ENCODE measurements at places on chromosomes 12 and 14.

- no peak for DNase-seq
These were observed 42.4 kb downstream of the TRIP11 start for GRCh38 chr14:91997492-91997891.

- DNase-seq: no peak
These were observed 29.5 kb downstream of the HELB start for GRCh38 chr12:66331814-66332213.

- no peak for DNase-seq
These were observed 168.1 kb upstream of the DAAM1 start for GRCh38 chr14:59020382-59020781.

DNA sequence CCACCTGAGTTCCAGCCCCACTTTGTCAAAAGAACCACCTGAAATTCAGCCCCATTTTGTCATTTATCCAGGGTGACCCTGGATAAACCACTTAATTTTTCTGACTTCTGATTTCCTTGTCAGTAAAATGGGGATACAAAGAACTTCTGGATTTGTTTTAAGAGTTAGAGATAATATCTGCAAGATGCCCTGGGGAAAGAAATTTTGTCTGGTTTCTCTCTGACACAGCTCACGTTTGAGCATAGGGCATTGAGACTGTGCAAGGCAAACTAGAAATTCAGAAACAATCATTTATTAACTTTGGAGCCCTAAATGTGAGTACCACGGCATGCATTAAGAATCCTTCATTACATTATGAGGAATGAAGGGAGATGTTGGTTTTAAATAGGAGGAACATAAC is 37.2 kb downstream of the TMTC2 start:
- DNase-seq: no peak

- DNase-seq: no peak
These were observed 466.9 kb upstream of the STXBP6 start for GRCh38 chr14:25516838-25517237.

DNA sequence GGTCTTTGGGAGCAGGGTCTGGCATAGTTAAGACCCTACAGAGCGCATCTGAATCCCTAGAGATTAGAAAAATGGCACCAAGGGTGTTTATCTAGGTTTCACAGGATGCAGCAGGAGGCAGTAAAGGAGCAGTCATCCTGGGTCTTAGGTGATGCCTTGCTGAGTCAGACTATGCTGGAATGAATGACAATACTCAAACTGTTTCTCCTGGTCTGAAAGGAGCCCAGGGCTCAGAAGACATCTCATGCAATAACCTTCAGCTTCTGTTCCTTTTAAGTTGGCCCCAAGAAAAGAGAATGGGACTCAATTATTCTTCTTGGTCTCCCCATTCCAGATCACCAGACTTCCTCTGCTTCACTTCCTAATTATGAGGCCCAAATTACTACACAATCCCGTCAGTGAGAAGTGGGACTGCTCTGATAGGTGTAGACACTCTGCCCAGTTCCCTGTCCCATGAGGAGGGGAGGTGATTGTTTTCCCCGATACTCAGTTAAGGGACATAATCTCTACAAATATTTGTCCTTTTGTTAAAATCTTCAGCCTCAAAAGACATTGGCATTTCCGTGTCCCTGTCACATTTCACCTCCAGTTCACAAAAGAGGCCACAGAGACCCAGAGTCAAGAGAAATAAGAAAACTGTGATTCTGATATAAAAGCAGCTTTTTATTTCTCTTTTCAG is 14.8 kb upstream of the APOF start:
- DNase-seq: no peak

DNA sequence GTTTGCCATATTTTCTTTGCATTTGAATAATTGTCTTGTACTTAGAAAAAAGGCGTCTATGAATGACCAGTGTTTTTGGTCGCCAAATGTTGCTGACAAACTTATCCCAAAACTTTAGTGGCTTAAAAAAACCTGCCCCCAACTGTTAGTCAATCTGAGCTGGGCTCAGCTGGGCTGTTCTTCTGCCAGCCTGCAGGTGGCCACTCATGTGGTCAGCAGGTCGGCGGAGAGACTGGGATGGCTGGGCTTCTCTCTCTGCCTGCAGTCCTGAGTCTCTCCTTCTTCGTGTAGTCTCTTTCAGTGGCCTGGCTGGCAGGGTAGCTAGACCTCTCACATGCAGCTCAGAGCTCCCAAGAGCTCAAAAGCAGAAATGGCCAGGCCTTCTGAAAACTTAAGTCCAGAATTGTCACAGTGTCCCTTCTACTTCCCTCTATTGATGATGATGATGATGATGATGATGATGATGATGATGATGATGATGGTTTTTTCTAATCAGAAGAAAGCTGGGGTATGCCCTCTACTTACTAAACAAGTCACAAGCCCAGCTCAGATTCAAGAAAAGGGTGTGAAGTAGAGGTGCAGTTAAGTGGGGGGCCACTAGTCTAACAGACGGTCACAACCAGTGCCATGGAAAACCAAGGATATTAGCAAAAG is 87.9 kb downstream of the PTPN11 start:
- no peak for DNase-seq

DNA sequence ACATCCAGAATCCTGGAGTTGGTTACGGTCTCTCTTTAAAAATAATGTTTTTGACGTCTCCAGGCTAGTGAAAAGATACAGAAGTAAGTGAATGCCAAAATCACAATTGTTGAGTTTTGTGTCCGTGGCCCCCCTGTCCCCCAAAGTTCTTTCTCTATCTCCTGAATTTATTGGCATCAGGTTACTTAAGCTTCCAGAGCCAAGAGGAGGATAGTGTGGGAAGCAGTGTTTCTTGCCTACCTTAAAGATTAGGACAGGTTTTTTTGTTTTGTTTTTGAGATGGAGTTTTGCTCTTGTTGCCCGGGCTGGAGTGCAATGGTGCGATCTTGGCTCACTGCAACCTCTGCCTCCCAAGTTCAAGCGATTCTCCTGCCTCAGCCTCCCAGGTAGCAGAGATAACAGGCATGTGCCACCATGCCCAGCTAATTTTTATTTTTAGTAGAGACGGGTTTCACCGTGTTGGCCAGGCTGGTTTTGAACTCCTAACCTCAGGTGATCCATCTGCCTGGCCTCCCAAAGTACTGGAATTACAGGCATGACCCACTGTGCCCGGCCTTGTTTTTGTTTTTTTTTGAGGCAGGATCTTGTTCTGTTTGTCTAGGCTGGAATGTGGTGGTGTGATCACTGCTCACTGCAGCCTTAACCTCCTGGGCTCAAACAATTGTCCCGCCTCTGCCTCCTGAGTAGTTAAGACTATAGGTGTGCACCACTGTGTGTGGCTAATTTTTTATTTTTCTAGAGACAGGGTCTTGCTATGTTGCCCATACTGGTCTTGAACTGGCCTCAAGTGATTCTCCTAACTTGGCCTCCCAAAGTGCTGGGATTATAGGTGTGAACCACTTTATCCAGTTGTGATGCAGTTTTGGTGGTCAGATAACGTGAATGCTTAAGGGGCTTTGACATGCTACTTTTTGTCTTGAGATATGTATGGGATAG is 5.4 kb downstream of the SRSF5 start:
- DNase-seq: no peak

GRCh38 chr12:6532051-6532926 is 2.0 kb upstream of the GAPDH start:
- DNase-seq: peak; percentile 86

DNA sequence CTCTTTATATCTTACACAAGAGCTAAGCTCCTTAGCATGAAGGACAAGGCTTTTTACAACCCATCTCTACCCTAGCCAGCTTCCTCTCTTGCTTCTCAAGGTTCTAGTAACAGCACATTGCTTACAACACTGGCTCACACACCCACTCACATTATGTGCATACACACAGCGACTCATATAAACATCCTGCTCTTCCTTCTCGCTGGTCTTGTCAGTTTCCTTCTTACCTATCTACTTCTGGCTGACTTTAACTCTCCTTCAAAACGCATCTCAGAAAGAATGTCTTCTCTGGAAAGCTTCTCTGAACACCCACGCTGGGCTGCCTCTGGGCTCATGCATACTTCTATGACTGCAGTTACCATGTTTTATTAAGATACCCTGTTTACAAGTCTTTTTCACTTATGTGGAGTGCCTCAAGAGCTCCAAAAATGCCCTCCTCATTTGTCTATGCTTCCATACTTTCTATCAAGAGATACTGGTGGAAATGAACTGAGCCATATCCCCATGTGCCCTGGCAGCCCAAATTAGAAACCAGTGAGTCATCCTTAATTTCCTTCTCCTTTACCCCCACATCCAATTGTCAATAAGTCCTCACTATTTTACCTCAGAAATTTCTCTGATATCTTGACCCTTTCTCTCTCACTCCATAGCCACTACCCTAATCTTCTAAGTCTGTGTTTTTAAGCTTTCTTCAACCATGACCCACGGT is 126.9 kb upstream of the KRAS start:
- DNase-seq: no peak

DNA sequence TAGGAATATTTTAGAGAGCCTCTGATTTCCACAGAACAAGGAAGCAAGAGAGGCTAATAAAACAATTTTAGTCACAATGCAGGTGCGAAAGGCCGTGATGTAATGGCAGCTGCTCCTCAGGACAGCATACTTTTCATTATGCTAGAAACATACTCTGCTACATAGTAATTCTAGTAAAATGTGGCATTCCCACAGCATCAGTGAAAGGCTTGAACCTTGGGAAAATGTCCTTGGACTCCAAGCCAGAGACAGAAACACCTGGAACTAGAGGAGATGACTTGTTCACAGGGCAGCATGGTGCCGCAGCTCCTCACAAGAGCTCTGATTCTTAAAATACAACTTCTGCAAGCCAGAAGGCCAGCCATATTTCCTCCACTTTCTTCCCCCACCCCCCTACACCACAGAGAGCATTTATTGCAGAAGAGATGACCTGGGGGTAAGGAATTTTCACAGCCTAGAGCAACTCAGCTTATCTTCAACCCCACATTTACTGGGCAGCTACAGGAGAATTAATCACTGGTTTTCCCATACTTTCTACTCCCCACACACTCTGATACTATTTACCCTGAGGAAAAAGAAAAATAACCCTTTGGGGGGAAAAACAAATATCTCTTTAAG is 15.8 kb downstream of the ABCC9 start:
- DNase-seq: no peak

DNA sequence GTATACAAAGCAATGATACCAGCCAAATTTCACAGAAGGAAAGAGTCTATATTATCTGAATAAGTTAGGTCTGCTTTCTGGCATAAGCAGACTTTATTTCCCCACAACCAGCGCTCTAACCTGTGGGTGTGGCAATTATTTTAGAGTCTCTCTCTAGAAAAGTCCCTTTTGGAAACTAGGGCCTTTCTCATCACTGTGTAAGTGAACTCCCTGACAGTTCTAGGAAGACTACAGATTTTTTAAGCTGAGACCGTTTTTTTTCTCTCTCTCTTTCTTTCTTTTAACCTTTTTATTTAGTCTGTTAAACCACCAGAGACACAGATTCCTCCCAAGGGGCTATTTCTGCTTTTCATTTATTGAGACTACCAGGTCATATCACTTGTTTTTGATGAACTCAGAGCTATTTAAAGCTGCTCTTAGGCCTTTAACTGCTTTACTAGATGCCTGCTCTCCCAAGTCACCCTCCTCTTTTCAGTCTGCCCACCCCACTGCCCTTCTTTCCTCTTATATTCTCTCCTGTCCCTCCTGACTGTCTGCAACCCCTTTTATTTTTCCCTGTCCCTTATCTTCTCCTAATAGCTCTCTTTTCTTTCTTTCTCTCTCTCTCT is 69.2 kb upstream of the ARHGAP5 start:
- no peak for DNase-seq

GRCh38 chr14:38186216-38186615 is 21.5 kb upstream of the SSTR1 start:
- DNase-seq: no peak

- no peak for DNase-seq
These were observed 363.7 kb downstream of the SOX5 start for GRCh38 chr12:23585782-23586163.

DNA sequence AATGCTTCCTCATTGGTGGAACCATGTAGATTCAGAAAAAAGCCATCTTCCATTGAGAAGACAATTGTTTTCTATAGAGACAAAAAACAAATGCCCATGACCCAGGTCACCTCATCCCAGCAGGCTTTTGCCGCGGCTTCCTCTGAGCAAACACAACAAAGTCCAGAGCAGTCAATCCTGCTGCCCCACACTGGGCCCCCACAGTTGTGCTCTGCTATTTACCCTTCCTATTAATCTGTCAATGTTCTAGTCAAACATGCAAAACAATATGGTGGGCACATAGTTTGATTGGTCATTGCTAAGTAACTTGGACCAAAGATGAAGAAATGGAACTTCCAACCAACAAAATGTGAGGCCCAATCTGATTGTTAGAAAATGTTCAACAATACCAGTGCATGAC is 20.7 kb downstream of the C12orf42 start:
- no peak for DNase-seq

- DNase-seq: no peak
These were observed 934 bp upstream of the TAPBPL start for GRCh38 chr12:6450869-6451347.

GRCh38 chr14:38583471-38583870 is 327.6 kb upstream of the CLEC14A start:
- no peak for DNase-seq

GRCh38 chr14:61889914-61890351 is 127.7 kb downstream of the SNAPC1 start:
- DNase-seq: peak; percentile 27

GRCh38 chr12:32568228-32568627 is 110.9 kb upstream of the DNM1L start:
- no peak for DNase-seq

DNA sequence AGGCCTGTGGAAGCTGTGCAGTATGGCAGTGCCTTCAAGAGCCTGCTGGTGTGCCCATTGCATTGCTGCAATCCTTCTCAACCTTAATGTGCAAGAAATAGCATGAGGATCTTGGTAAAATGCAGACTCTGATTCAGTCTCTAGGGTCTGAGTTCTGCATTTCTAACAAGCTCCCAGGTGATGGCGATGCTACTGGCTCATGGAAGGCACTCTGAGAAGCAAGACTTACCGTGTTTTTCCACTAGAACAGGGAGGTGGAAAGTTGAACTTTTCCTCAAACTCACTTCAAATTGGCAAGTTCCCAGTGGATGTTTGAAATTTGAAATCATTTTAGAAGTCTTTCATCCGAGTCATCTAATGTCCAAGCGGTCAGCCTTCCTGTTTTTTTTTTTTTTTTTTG is 55.5 kb downstream of the MYRFL start:
- DNase-seq: no peak

DNA sequence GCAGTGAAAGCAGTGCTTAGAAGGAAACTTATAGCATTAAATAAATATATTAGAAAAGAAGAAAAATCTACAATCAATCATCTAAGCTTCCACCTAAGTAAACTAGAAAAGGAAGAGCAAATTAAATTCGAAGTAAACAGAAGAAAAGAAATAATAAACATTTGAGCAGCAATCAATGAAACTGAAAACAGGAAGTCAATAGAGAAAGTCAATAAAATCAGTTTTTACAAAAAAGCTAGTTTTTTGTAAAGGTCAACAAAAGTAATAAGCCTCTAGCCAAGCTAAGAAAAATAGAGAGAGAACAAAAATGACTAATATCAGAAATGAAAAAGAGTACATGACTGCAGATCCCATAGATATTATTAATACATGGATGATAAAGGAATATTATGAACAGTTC is 34.2 kb upstream of the KTN1 start:
- no peak for DNase-seq

- no peak for DNase-seq
These were observed 36.1 kb upstream of the C12orf76 start for GRCh38 chr12:110084314-110085015.

DNA sequence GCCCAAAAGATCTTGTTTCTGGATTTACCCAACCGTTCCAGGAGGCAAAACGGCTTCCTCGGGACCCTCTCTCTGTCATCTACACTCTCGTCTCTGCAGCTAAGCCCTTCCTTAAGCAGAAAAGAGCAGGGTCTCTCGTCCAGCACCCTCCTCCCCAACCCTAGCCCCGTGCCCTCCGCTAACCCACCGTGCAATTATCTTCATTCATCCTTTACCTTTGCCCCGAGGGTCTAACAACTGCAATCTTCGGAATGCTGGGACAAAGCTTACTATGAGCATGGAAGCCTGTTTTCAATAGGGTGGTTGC is 276 bp upstream of the BMAL2 start:
- DNase-seq: no peak

Data from activated CD4-positive, alpha-beta T cell treated with anti-CD3 and anti-CD28 coated beads, Interleukin-2, amount 50 U/mL, for 24 hours (primary cell).